Tibial artery (tissue), 4 donors: ENCODE measurements at places on chromosomes 3 and 15.

GRCh38 chr15:65055201-65055870, 10.1 kb downstream of the SLC51B start:
- peak overlapping the region; percentile 95 for H3K27ac ChIP-seq
- H3K36me3 ChIP-seq, result peaks cover 62% of the 10 kb centered on the region
- DNase-seq, result no peak
- H3K4me3 ChIP-seq, result no peak overlapping the region
- no peaks in the 10 kb centered on the region for H3K27me3 ChIP-seq
- peaks cover 63% of the 10 kb centered on the region for H3K4me1 ChIP-seq

DNA sequence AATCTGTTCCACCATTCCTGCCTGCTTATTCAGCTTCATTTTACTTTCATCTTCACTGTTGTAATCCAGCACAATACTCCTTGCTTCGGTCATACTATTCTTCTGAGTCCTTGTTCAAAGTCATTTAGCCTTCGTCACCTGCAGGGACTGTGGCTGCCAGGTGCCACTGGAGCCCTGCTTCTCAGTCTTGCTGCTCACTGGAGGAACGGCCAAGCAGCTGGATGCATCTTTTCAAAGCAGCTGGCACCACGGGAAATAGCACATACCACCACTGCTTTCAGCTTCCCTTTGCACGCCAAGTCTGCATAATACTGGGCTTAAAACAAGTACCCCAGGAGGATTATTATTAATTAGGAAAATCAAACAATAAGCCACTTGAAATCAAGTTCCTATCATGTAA, 287.6 kb downstream of the BCHE start:
- no peaks in the 10 kb centered on the region for H3K27me3 ChIP-seq
- DNase-seq, result no peak
- H3K27ac ChIP-seq, result no peak overlapping the region
- H3K4me3 ChIP-seq, result no peak overlapping the region
- H3K4me1 ChIP-seq, result no peaks in the 10 kb centered on the region
- no peaks in the 10 kb centered on the region for H3K36me3 ChIP-seq

DNA sequence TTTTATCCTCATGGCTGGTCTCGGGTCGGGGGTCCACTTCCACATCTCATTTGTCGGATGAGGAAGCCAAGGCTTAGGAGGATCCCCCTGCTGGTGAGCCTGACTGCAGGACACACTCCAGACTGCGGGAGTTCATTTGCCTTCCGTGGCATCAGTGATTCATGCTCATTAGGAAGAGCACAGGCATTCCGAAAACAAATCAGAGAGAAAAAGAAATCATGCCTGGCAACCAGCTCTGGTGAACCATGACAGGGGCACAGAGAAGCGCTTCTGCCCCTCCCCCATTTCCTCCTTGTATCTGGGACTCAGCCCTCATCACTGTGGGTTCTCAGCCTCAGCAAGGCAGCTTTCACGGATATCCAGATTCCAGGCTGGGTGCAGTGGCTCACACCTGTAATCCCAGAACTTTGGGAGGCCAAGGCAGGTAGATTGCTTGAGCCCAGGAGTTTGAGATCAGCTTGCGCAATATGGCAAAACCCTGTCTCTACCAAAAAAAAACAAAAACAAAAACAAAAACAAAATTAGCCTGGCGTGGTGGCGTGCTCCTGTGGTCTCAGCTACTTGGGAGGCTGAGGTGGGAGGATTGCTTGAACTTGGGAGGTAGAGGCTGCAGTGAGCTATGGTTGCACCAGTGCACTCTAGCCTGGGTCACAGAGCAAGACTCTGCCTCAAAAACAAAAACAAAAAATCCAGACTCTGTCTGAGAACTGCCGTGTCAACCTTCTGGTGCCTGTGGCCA, 28.4 kb downstream of the IRAK2 start:
- H3K4me1 ChIP-seq, result peaks cover 60% of the 10 kb centered on the region
- H3K27ac ChIP-seq, result peak overlapping the region; percentile 91
- peak; percentile 74 for DNase-seq
- no peak overlapping the region for H3K4me3 ChIP-seq

GRCh38 chr3:16605966-16606365, 743 bp upstream of the DAZL start:
- no peak overlapping the region for H3K27ac ChIP-seq
- H3K27me3 ChIP-seq, result no peaks in the 10 kb centered on the region
- H3K4me1 ChIP-seq, result no peaks in the 10 kb centered on the region
- DNase-seq, result no peak
- no peak overlapping the region for H3K4me3 ChIP-seq
- H3K36me3 ChIP-seq, result no peaks in the 10 kb centered on the region

DNA sequence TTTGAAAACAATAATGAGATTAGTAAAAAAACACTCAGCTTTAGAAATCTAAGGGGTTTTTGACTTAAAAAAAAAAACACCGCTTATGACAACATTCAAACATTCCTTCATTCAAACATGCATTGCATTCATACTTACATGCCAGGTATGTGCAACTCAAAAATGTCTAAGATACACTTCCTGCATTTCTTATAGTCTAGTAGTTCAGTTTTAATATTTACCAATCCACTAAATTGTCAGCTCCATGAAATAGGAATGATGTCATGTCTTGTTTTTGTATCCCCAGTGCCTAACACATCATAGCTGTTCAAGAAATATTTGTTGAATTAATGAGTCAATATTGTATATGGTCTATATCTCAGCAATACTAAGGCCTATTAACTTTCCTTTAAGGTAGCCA, 51.7 kb downstream of the EIF4E3 start:
- no peak overlapping the region for H3K27ac ChIP-seq
- H3K36me3 ChIP-seq, result no peaks in the 10 kb centered on the region
- no peak for DNase-seq
- H3K27me3 ChIP-seq, result no peaks in the 10 kb centered on the region
- H3K4me3 ChIP-seq, result no peak overlapping the region

GRCh38 chr3:140020541-140020940, 85.6 kb downstream of the CLSTN2 start:
- no peaks in the 10 kb centered on the region for H3K36me3 ChIP-seq
- H3K4me3 ChIP-seq, result no peak overlapping the region
- no peak overlapping the region for H3K27ac ChIP-seq
- no peak for DNase-seq

DNA sequence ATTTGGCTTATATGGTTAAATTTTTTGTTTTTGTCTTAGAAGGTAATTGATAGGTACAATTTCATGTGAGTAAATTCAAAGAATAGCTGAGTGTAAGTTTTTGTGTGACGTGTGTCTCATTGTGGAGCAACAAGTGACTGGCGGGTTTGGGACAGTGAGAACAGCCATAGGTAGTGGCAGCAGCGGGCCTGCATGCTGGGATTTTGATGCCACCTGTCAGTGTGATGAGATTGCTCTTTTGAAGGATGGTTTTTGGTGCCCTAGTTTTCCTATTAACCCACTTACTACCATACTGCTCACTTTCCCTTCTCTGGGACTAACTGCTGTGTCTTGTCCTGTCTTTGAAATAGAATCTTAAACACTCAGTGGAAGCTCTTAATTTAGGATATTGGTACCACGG, 522.6 kb downstream of the NAALADL2 start:
- DNase-seq, result no peak
- no peaks in the 10 kb centered on the region for H3K36me3 ChIP-seq
- no peak overlapping the region for H3K27ac ChIP-seq
- no peaks in the 10 kb centered on the region for H3K27me3 ChIP-seq
- no peak overlapping the region for H3K4me3 ChIP-seq
- no peaks in the 10 kb centered on the region for H3K4me1 ChIP-seq

DNA sequence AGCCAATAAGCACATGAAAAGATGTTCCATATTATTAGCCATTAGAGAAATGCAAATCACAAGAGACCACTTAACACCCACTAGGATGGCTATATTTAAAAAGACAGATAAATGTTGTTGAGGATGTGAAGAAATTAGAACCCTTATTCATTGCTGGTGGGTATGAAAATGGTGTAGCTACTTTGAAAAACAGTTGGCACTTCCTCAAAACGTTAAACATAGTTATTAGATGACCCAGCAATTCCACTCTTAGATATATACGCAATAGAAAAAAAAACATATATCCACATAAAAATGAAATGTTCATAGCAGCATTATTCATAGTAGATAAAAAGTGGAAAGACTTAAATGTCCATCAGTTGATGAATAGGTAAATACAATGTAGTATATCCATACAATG, 47.1 kb upstream of the TERB2 start:
- no peak overlapping the region for H3K4me3 ChIP-seq
- H3K27me3 ChIP-seq, result no peaks in the 10 kb centered on the region
- no peak overlapping the region for H3K27ac ChIP-seq

- H3K36me3 ChIP-seq, result peaks cover 4% of the 10 kb centered on the region
- H3K27me3 ChIP-seq, result no peaks in the 10 kb centered on the region
- H3K4me1 ChIP-seq, result no peaks in the 10 kb centered on the region
- no peak for DNase-seq
- H3K4me3 ChIP-seq, result no peak overlapping the region
These were observed 36.7 kb upstream of the BDH1 start for GRCh38 chr3:197592361-197593045.

DNA sequence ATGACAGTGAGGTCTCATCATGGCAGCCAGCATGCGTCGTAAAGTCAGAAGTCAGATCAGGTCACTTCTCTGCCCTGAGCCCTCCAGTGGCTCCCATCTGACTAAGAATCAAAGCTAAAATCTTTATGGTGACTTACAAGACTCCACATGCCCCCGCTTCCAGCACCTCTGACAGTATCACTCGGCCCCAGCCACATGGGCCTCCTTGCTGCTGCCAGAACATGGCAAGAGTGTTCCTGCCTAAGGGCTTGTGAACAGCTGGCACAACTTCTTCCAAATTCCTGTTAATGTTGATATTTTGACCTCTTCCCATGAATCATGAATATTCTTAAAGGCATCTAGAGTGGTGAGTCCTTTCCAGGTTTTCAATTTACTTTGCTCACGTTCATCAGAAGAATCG, 20.5 kb downstream of the POLR2M start:
- peaks cover 6% of the 10 kb centered on the region for H3K4me1 ChIP-seq
- no peak overlapping the region for H3K4me3 ChIP-seq
- no peaks in the 10 kb centered on the region for H3K27me3 ChIP-seq
- no peaks in the 10 kb centered on the region for H3K36me3 ChIP-seq
- no peak for DNase-seq

DNA sequence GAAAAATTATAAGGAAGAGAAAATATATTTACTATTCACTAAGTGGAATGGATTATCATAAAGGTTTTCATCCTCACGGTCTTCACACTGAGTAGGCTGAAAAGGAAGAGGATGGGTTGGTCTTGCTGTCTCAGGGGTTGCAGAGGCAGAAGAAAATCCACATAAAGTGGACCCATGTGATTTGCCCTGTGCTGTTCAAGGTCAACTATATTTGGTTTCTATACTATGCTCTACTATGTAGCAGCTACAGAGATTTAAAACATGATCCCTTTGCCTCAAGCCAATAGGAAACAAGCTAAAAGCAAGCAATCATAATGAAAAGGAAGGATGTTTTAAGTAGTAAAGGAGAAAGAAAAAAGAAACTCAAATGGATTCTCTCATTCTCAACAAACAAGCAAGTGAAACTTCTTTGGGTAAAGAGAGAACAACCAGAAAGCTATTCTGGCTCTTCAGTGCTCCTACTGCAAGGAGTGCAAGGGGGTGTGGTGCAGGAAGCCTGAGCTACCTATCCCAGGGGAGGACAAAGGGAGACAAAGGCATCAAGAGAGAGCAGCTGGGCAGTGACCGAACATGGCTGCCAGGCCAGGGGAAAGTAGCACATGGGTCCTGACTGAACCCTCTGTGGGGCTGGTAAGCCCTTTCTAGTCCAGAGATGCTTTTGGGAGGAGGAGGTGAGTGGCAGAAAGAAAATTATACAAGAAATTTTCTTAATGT, 35.9 kb downstream of the SFMBT1 start:
- no peaks in the 10 kb centered on the region for H3K27me3 ChIP-seq
- H3K27ac ChIP-seq, result no peak overlapping the region
- no peak for DNase-seq
- no peaks in the 10 kb centered on the region for H3K36me3 ChIP-seq

DNA sequence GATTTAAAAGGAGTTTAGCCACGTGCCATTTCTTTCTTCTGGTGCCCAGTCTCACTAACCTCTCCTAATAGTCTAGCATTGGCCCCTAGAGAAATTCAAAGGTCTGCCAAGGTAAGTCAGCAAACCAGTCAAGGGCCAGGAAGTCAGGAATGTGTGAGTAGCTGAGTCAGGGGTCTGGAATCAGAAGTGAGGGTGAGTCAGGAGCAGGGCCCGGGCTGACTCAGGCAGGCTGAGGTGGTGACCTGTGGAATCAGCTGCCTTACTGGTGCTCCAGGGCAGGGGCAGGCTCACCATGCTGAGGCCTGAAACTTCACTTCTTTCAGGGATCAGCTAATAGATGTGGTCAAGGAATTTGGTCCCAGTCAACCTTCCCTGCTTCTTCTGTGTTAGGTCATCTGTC, 105.8 kb upstream of the MYZAP start:
- H3K4me1 ChIP-seq, result peaks cover 5% of the 10 kb centered on the region
- no peaks in the 10 kb centered on the region for H3K27me3 ChIP-seq
- no peaks in the 10 kb centered on the region for H3K36me3 ChIP-seq
- no peak for DNase-seq

- no peak overlapping the region for H3K4me3 ChIP-seq
- H3K4me1 ChIP-seq, result no peaks in the 10 kb centered on the region
- H3K27me3 ChIP-seq, result no peaks in the 10 kb centered on the region
- no peaks in the 10 kb centered on the region for H3K36me3 ChIP-seq
These were observed 9.3 kb upstream of the SRP14 start for GRCh38 chr15:40048211-40048792.

GRCh38 chr15:81560405-81560804, 186.4 kb upstream of the TMC3 start:
- H3K36me3 ChIP-seq, result no peaks in the 10 kb centered on the region
- no peak overlapping the region for H3K27ac ChIP-seq
- no peak for DNase-seq
- no peak overlapping the region for H3K4me3 ChIP-seq
